Stimulated activated CD8-positive, alpha-beta memory T cell treated with anti-CD3 and anti-CD28 coated beads, Interleukin-4, amount 100 ng/mL, for 4 hours (primary cell): ENCODE measurements at places on chromosomes 6 and 20.

DNA sequence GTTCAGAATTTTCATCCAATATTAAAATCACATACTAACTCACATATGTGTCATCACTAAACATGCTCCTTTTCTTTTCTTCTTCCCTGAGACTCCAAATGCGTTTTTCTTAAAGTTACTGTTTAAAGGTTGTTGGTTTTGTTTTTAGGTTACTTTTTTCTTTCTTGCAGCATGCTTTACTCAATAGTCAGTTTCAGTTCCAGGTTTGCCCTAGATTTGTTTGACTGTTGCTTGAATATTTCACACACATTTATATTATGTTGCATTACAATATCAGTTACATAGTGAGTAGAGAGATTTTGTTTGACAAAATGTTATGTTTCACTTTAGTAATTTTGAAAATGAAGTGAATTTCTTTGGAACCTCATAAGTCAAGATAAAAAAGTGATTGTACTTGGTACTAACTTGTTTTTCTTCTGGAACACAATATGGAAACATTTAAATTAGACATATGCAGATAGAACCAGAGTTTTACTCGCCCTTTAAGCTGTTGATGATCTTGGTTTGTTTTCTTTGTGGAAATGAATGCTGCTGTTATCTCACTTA lies 27.3 kb downstream of the FNDC1 start:
- no peak for DNase-seq

- DNase-seq, result no peak
Observed at GRCh38 chr6:42197555-42198362, 3.0 kb upstream of the GUCA1B start.

- DNase-seq, result no peak
Observed at GRCh38 chr6:125480146-125480545, 178.4 kb upstream of the HDDC2 start.

- DNase-seq, result no peak
Observed at GRCh38 chr6:26202201-26202611, 115.0 kb downstream of the HFE start.

- no peak for DNase-seq
Observed at GRCh38 chr20:17650301-17651128, 31.5 kb downstream of the RRBP1 start.
